ENCODE measurements at places on chromosomes 7 and 10.

DNA sequence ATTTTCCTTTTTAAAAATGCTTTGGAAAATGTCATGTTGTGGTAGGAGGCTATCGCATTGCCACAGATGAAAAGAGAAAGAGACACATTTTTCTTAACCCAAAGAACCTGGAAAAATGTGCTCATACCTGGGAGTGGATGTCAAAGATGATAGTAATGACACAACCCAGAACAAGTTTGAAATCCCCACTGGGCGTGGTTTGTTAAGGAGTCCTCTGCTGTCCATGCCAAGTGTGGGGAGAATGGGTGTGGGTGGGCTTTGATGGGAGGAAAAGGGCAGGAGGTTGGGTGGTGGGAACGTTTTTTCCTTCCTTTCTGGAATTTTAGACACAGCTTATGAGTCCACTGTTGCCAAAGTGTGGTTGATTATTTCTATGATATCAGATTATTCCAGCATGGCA, 10.9 kb downstream of the OPTN start:
- H3K27ac ChIP-seq, result peak overlapping the region; percentile 98
- H3K27me3 ChIP-seq, result no peaks in the 10 kb centered on the region
- no peak overlapping the region for H3K4me3 ChIP-seq

- H3K4me3 ChIP-seq, result no peak overlapping the region
- H3K27me3 ChIP-seq, result no peaks in the 10 kb centered on the region
- DNase-seq, result no peak
- no peaks in the 10 kb centered on the region for H3K36me3 ChIP-seq
- H3K4me1 ChIP-seq, result peaks cover 7% of the 10 kb centered on the region
Observed at GRCh38 chr10:122531939-122532338, 28.6 kb upstream of the DMBT1 start.

GRCh38 chr10:111084366-111085255, 7.8 kb downstream of the ADRA2A start:
- H3K27ac ChIP-seq, result no peak overlapping the region
- H3K4me1 ChIP-seq, result no peaks in the 10 kb centered on the region
- H3K36me3 ChIP-seq, result no peaks in the 10 kb centered on the region
- DNase-seq, result no peak

DNA sequence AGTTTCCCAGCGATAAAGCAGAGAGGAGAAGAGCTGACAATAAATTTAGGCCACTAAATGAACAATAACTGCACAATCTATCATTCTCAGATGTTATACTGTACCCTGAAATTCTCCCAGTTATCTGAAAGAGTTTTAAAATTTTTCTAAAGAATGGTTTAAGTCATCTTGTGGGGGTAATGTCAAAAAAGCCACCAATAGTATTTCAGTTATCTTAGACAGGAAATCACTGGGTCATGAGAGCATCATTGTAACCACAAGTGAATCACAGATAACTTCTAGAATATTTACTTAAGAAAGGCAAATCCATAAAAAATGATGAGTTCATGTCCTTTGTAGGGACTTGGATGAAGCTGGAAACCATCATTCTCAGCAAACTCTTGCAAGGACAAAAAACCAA, 147.1 kb downstream of the DNAJB9 start:
- no peaks in the 10 kb centered on the region for H3K27me3 ChIP-seq
- no peaks in the 10 kb centered on the region for H3K36me3 ChIP-seq
- H3K27ac ChIP-seq, result no peak overlapping the region
- H3K4me3 ChIP-seq, result no peak overlapping the region
- DNase-seq, result no peak

GRCh38 chr10:72728462-72728861, 36.5 kb downstream of the MCU start:
- DNase-seq, result no peak
- peaks cover 26% of the 10 kb centered on the region for H3K4me1 ChIP-seq
- H3K27me3 ChIP-seq, result no peaks in the 10 kb centered on the region
- H3K27ac ChIP-seq, result peak overlapping the region; percentile 26
- no peak overlapping the region for H3K4me3 ChIP-seq

DNA sequence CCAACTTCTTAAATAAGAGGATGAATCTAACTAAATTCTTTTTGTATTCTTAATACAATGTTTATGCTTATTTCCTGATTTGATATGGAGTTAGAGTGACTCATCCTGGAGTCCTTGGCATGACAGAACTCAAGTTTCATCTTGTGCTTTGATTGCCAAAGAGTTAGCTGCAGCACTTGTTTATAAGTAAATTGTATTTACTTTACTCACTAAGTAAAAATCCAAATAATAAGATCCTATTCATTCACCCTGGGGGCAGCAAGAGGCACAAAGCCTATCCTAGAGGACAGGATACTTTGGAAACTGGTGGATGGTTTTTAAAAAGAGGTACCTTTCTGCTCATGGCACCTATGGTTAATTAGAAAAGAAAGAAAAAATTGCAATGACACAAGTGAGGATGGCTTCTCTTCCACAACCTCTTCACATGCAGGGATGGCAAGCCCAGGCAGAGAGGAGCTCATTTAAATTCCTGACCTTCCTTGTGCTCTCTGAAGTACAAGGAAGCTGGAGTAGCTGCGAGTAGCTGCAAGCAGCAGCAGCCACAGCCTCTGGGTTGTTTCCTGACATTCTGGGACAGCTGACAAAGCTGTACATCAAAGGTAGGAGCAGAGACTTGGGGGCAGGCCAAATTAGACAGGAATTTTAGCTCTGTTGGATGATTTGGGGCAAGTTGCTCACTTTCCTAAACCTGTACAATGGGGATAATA, 28.5 kb upstream of the CROT start:
- DNase-seq, result no peak
- no peak overlapping the region for H3K27ac ChIP-seq
- no peaks in the 10 kb centered on the region for H3K27me3 ChIP-seq
- H3K36me3 ChIP-seq, result no peaks in the 10 kb centered on the region
- H3K4me3 ChIP-seq, result no peak overlapping the region

- no peaks in the 10 kb centered on the region for H3K36me3 ChIP-seq
- DNase-seq, result no peak
- H3K4me3 ChIP-seq, result no peak overlapping the region
- no peaks in the 10 kb centered on the region for H3K27me3 ChIP-seq
Observed at GRCh38 chr10:26043469-26043868, 109.4 kb downstream of the MYO3A start.

DNA sequence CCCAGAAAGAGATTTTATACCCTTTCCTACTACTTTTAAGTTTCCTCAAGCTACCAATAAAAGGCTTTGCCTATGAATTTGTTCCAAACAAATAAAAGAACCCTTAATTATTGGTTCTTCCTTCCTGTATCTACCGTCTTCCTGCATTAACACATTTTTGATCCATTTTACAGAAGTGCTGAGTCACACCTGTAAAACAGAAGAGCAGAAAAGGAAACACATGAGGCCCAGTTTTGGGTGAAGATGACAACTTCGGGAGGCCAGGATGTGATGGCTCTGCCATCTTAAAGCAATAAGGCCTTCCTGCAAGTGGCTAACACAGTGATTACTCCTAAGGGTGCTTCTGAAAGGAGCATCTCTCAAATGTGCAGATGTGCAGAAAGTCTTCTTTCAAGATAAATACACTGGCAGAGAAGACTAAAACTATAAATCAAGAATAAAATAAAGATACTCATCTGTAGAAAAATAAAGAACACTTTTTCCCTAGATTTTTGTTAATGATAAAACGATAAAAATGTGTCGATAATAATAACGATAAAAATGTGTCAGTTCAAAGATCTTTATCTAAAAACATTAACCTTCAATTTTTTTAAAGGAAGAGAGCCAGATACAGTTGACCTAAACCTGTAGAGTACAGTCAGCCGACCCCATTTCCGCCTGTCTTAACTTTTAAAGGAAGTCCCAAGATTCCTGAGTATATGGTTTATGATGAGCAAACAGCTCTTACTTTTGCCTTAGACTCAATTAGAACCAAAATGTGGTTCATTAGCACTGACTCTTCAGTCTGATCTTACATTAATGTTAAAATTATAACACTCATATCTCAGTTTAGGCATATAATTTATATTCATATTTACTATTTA, 108.6 kb downstream of the UBE2H start:
- peak overlapping the region; percentile 24 for H3K27ac ChIP-seq
- peaks cover 68% of the 10 kb centered on the region for H3K4me1 ChIP-seq
- H3K36me3 ChIP-seq, result no peaks in the 10 kb centered on the region
- no peak for DNase-seq
- no peaks in the 10 kb centered on the region for H3K27me3 ChIP-seq

GRCh38 chr10:5949009-5949759, 28.2 kb downstream of the IL15RA start:
- H3K27me3 ChIP-seq, result no peaks in the 10 kb centered on the region
- no peaks in the 10 kb centered on the region for H3K36me3 ChIP-seq
- H3K4me3 ChIP-seq, result no peak overlapping the region
- no peak for DNase-seq

- DNase-seq, result no peak
- no peaks in the 10 kb centered on the region for H3K4me1 ChIP-seq
- H3K27ac ChIP-seq, result no peak overlapping the region
- no peak overlapping the region for H3K4me3 ChIP-seq
- H3K27me3 ChIP-seq, result no peaks in the 10 kb centered on the region
- peaks cover 59% of the 10 kb centered on the region for H3K36me3 ChIP-seq
Observed at GRCh38 chr7:4789194-4790077, 14.0 kb downstream of the AP5Z1 start.

- H3K36me3 ChIP-seq, result no peaks in the 10 kb centered on the region
- H3K27me3 ChIP-seq, result no peaks in the 10 kb centered on the region
- H3K27ac ChIP-seq, result no peak overlapping the region
Observed at GRCh38 chr10:110455446-110455845, 42.3 kb upstream of the DUSP5 start.

GRCh38 chr7:38123494-38123893, 54.6 kb upstream of the STARD3NL start:
- H3K27ac ChIP-seq, result no peak overlapping the region
- DNase-seq, result no peak
- H3K27me3 ChIP-seq, result no peaks in the 10 kb centered on the region
- no peaks in the 10 kb centered on the region for H3K36me3 ChIP-seq
- H3K4me1 ChIP-seq, result no peaks in the 10 kb centered on the region

DNA sequence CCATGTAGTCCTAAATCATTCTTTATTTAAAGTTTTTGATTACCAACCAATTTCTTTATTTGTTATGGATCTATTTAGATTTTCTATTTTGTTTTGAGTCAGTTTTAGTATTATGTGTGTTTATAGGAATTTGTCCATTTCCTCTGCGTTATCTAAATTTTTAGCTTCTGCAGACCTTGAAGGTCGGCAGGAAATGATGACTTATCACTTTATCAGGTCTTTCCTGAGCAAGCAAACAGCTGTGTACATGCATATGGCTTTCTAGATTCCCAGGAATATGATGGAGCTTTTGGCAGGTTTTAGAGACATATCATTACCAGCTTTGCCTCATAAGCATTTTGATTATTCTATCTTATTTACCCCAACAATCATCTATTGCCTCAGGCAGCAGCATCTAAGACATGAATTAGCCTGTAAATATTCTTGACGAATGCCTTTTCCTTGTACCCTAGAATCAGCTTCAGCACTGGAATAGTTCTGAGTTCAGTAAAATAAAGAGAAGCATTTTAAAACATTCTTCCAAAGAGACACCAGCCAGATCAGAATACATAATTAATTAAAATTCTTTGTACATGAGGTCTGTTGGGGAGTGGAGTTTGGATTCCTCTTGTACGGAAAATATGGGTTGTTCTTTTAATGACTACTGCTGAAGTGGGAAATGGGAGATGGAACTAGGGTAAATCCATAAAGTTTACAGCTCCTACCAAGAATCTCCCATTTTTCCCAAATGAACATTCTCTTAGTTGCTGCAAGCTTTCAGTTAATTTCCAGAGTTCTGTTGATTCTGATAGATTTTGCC, 408.8 kb upstream of the SEMA3C start:
- no peaks in the 10 kb centered on the region for H3K27me3 ChIP-seq
- H3K4me3 ChIP-seq, result no peak overlapping the region
- no peak for DNase-seq
- H3K36me3 ChIP-seq, result no peaks in the 10 kb centered on the region

- H3K27me3 ChIP-seq, result no peaks in the 10 kb centered on the region
- no peak overlapping the region for H3K4me3 ChIP-seq
- H3K27ac ChIP-seq, result no peak overlapping the region
- no peaks in the 10 kb centered on the region for H3K36me3 ChIP-seq
Observed at GRCh38 chr7:81062755-81063154, 143.9 kb upstream of the SEMA3C start.

GRCh38 chr10:103481974-103482531, 3.0 kb upstream of the CALHM3 start:
- no peaks in the 10 kb centered on the region for H3K27me3 ChIP-seq
- DNase-seq, result no peak
- no peaks in the 10 kb centered on the region for H3K4me1 ChIP-seq
- no peak overlapping the region for H3K27ac ChIP-seq

GRCh38 chr7:20307901-20308300, 22.8 kb upstream of the ITGB8 start:
- no peaks in the 10 kb centered on the region for H3K4me1 ChIP-seq
- DNase-seq, result no peak
- no peak overlapping the region for H3K4me3 ChIP-seq
- H3K36me3 ChIP-seq, result no peaks in the 10 kb centered on the region

GRCh38 chr7:69162931-69163670, 435.2 kb upstream of the AUTS2 start:
- no peaks in the 10 kb centered on the region for H3K4me1 ChIP-seq
- H3K4me3 ChIP-seq, result no peak overlapping the region
- H3K27me3 ChIP-seq, result no peaks in the 10 kb centered on the region
- no peak for DNase-seq
- H3K27ac ChIP-seq, result no peak overlapping the region

GRCh38 chr7:24441314-24442027, 131.8 kb upstream of the PALS2 start:
- no peak for DNase-seq
- H3K27me3 ChIP-seq, result no peaks in the 10 kb centered on the region
- no peaks in the 10 kb centered on the region for H3K36me3 ChIP-seq
- no peak overlapping the region for H3K4me3 ChIP-seq

DNA sequence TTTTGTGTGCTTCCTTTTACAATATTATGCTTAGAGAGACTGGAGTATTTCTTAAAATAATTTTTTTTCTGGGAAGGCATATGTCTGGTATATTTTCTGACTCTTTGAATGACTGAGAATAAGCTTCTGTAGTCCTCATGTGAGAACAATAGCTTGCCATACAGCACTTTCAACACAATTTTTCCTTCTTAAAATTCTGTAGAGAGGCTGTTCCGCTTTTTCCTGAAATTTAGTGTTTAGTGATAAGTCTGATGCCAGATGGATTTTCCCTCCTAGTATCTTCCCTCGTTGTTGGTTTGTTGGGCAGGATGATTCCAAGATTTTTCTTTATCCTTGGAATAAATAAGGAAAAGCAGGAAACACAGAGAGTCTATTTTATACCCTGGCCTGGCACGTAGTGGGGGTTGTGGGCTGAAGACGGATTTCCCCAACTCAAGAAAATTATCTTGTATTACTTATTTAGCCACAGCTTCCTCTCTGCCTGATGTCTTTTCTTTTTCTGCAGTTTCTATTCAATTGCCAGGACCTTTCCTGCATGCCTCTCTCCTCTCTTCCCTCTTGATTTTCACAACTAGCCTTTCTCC, 111.2 kb downstream of the AOAH start:
- no peaks in the 10 kb centered on the region for H3K4me1 ChIP-seq
- H3K27ac ChIP-seq, result no peak overlapping the region
- no peak overlapping the region for H3K4me3 ChIP-seq
- no peak for DNase-seq
